ENCODE measurements at places on chromosomes 13 and 19.

DNA sequence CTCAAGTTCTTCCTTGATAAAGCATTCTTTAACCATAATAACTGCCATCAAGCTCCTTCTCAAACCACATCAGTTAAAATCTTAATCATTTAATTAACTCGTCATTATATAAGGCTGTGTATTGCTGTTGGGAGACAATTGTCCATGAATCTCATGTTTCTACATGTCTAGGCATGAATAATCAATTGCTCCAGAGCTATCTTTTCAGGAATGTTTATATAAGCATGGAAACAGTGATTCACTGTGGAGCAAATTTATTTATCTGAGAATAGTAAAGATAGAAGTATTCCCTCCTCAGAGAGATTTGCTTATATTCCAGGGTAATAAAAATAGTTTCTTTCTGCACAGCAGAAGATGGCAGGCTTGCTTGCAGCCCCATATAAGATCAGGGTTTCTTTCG lies 71.1 kb downstream of the CBY2 start:
- DNase-seq: no peak

DNA sequence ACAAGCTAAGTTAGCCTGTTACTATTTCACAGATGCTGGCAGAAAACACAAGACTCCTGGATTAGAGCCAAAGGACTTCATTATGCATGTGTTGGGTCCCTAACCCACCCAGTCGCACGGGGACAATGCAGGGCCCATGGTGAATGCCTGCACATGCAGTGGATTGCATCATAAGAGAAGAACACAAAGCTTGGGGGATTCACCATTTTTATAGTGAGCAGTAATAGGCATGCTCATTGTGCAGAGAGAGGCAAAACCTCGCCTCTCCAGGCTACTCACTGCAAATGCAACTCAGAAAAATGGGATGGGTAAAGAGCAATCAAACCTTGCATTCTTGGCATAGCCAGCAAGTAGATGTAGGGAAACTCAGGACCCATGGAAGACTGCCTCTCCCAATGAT lies 115.8 kb downstream of the DIAPH3 start:
- DNase-seq: no peak

DNA sequence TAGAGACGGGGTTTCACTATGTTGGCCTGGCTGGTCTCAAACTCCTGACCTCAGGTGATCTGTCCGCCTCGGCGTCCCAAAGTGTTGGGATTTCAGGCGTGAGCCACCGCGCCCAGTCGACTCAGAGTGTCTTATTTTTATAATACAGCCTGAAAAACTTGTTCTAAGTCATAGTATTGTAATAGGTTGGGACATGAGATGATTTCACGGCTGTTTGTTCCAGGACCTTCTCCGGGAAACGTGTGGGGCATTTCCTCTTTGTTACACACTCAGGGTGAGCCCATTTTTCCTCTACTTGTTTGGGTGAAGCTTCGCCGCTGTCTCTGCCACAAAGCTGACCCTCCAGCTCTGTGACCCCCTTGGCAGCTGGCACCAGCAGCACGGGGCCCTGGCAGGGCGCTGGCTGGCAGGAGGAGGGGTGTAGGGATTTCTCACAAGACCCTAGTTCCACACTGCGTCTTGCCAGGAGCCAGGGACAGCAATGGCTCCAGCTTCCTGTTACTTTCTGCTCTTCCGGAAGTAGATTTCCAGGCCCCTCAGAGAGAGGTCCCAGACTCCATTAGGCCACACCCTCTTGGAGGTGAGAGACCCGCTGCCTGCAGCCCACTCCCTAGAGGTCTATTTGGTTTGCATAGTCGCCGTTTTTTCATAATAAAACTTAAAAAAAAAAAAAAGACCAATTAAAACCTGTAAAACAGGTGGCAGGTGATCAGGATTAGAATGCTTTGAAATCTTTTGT lies 15.6 kb downstream of the FGF21 start:
- no peak for DNase-seq

DNA sequence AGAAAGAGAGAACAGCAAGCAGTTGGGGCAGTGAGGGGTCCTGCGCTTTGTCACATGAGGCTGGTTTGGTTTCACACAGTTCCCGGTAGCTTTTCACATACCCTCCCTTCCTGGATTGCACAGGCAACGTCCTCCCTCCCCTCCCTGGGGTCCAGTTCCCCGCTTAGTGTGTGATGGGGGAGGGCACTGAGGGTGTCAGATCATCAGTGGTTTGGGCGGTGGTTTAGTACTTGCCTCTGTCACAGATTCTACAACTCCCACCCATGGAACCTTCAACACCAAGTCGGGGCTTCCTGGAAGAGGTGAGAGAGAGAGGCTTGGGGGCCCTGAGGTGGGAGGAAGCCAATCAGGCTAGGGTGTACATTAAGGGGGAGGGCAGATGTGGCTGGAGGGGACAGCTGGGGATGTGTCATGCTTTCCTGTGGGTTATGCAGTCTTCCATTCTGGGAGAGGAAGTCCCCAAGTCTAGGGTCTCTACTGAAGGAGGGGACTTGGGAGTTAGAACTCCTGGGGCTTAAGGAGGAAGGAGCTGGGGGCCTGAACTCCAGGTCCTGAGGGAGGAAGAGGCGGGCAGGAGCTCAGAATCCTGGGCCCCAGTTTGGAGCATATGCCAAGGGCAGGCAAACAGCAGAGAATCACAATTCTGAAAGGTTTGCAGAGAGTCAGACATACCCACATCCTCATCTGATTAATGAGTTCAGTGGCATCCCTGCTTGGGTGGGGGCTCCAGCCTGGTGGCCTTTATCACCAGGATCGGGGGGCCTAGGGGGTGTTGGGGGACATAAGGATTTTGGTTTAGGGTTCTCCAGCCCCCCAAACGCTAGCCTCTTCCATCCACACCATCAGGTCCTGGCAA lies at the start of gene NKG7:
Gene NKG7, minus strand, starts transcription at position 6 of the 856 bp plus-strand sequence. CDS start 119 bp downstream, outside the sequence.
- DNase-seq: no peak

GRCh38 chr13:109144693-109145437 lies 515.5 kb downstream of the MYO16 start:
- no peak for DNase-seq

DNA sequence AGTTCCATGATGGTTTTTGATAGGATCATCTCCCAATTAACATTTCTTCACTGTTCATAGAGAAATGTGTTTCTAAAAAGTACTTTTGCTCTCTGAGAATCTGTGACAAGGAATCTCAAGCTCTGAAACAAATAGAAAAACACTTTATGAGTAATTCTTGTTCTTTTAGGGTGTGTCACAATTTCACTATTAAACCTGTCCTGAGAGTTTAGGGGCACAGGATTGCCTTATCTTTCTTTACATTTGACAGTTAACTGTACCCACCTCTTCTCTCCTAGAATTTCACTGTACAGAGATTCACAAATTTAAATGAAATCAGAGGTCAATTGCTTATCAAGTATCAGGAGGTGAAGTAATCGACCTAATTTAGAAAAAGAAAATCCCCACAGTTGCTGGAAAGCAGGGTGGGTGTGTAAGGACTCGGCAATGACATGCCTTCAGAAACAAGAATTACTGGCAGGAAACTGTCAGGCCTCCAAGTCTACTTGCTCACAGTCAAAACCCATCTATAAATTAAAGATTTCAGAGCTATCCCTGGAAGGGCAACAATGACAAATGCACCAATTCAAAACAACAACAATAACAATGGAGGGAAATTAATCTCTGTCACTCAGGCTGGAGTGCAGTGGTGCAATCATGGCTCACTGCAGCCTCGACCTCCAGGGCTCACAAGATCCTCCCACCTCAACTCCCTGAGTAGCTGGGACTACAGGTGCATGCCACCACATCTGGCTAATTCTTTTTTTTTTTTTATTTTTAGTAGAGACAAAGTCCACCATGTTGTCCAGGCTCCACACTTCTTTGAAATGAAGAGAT lies 250.2 kb downstream of the ABCC4 start:
- DNase-seq: no peak

GRCh38 chr13:97474349-97474980 lies 40.5 kb downstream of the RAP2A start:
- no peak for DNase-seq

- no peak for DNase-seq
These were observed 343.8 kb downstream of the KCNRG start for GRCh38 chr13:50359041-50359367.

DNA sequence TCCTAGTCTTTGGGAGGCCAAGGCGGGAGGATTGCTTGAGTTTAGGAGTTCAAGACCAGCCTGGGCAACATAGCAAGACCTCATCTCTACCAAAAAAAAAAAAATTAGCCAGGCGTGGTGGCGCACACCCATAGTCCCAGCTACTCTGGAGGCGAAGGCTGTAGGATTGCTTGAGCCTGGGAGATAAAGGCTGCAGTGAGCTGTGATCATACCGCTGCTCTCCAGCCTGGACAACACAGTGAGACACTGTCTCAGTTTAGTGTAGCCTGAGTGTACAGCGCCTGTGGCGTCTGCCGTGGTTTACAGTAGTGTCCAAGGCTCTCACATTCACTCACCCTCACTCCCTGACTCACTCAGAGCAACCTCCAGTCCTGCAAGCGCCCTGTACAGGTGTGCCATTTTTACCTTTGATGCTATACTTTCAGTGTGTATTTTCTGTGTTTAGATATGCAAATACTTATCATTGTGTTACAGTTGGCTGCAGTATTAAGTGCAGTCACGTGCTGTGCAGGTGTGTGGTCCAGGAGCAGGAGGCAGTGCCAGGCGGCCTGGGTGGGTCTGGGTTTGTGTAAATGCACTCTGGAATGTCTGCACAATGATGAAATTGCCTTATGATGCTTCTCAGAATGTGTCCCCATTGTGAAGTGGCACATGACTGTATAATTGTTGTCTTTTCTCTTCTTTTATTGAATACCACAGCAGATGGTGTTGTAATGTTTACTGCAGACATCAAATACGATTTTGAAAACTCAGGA lies 36.1 kb upstream of the DCUN1D2 start:
- no peak for DNase-seq

- no peak for DNase-seq
These were observed 6.7 kb upstream of the ONECUT3 start for GRCh38 chr19:1746401-1747284.

GRCh38 chr13:67147342-67148133 lies 82.6 kb downstream of the PCDH9 start:
- no peak for DNase-seq

DNA sequence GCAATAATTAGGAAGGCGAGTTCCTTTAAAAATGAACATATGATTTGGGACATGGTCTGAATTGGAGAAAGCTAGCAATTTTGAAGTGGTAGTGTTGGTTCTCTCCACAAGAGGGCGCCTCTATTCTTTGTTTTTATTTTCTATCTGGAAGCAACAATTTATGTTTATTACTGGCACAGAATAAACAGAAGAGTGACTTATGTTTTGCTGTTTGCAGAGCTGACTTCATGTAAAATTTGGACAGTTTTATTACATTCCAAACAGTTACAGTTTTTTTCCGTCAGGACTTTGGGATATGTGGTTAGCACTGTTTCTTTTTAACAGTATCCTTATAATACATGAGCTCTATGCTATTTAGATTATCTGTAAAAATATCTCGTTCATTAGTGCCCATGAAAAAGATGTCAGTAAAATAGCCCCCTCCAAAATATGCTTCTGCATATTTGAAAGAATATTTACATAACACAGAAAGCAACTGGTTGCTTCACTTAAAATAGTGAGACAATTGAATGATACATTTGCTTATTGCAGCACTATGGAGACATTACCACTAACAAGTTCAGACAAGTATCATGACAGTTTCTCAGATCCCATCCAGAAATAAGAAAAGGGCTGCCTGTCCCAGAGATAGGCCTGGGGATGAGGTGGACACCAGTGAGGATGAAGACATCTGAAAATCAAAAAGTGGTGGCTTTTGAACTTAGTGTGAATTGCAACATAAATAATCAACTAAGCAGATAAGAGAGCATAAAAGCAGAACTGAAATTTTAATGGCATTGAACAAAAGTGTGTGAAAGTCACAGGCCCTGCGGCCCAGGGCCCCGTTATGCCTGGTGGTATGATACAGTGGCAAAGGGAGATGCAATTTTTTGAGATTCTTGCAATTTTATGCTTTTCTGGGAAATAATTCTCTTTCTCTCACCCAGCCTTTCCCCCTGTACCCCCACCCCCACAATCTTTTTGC lies 32.3 kb upstream of the FGF9 start:
- DNase-seq: no peak

- no peak for DNase-seq
These were observed 8.3 kb upstream of the PRKD2 start for GRCh38 chr19:46725036-46725820.

DNA sequence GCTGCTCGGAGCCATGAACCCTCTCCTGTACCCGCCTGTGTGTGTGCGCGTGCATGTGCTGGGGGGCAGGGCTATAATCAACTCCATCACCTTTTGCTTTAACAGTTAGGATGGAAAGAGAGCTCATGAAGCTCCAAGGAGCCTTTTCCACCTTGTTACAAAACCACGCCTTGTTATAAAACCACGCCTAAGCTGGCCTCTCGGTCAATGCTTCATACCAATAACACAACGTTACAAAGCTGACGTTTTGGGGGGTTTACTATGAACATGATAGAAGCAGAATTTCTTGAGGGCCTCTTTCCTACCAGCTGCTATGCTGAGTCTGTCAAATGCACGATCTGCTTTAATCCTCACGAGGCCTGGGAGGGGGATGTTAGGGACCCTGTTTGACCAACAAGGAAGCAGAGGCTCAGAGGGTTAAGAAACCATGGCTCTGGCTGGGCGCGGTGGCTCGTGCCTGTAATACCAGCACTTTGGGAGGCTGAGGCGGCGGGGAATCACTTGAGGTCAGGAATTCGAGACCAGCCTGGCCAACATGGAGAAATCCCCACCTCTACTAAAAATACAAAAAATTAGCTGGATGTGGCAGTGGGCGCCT lies 11.9 kb downstream of the CAPS start:
- no peak for DNase-seq

- DNase-seq: no peak
These were observed 194.0 kb downstream of the SHISA2 start for GRCh38 chr13:25857830-25858229.

GRCh38 chr19:15285896-15286591 lies 46.3 kb downstream of the BRD4 start:
- DNase-seq: no peak

DNA sequence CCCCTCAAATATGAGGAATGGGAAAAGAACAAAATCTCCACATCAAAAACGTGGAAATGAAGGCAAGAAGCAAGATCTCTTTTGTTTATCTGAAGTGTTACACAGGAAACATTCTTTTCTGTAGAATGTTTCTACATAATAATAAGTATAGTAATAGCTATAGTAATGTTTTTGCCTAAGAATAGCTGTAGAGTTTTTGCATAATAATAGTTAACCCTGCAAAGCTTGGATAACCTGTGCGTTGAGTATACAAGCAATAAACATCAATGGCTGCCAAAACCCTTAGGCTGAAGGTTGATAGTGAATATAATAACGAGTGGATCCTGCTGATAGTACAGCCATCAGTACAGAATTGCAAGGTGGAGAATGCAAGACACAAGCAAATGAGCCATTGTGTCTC lies 11.1 kb upstream of the LILRA5 start:
- no peak for DNase-seq

DNA sequence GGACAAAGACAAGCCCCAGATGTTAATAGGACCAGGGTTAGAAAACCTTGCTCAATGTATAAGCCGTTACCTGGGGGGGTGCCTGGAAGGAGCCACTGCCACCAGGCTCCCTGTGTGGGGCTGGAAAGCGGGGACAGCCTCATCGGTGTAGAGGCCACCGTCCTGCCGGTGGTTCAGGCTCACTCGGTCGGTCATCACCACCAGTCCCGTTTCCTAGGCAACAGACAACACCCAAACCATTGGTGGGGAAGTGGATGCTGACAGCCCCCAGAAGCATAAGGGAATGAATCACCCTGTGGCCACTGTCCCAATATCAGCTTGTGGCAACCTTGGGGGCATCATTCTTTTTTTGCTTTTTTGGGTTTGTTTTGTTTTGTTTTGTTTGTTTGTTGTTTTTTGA lies 55.8 kb downstream of the CPAMD8 start:
- DNase-seq: no peak

- DNase-seq: peak; percentile 52
These were observed 1.1 kb downstream of the APC2 start for GRCh38 chr19:1450735-1451731.

- DNase-seq: peak; percentile 11
These were observed 1.5 kb upstream of the CIRBP start for GRCh38 chr19:1267477-1268225.

Data from nucleus accumbens (tissue), 56 donors.